ENCODE measurements at places on chromosomes 5 and 9.

GRCh38 chr9:128061275-128061960 is 5.7 kb downstream of the NAIF1 start:
- no peak for DNase-seq

- DNase-seq, result no peak
These were observed 94.0 kb downstream of the SPATA31D1 start for GRCh38 chr9:82082563-82082962.

- DNase-seq, result no peak
These were observed 111.2 kb upstream of the IL12B start for GRCh38 chr5:159441441-159441840.

GRCh38 chr5:173689737-173690360 is 73.4 kb upstream of the BOD1 start:
- no peak for DNase-seq

GRCh38 chr9:114319147-114319546 is 3.8 kb upstream of the ORM1 start:
- no peak for DNase-seq

- no peak for DNase-seq
These were observed 13.9 kb downstream of the ENC1 start for GRCh38 chr5:74626386-74627222.

GRCh38 chr5:139457653-139458306 is 4.8 kb downstream of the ECSCR start:
- no peak for DNase-seq

DNA sequence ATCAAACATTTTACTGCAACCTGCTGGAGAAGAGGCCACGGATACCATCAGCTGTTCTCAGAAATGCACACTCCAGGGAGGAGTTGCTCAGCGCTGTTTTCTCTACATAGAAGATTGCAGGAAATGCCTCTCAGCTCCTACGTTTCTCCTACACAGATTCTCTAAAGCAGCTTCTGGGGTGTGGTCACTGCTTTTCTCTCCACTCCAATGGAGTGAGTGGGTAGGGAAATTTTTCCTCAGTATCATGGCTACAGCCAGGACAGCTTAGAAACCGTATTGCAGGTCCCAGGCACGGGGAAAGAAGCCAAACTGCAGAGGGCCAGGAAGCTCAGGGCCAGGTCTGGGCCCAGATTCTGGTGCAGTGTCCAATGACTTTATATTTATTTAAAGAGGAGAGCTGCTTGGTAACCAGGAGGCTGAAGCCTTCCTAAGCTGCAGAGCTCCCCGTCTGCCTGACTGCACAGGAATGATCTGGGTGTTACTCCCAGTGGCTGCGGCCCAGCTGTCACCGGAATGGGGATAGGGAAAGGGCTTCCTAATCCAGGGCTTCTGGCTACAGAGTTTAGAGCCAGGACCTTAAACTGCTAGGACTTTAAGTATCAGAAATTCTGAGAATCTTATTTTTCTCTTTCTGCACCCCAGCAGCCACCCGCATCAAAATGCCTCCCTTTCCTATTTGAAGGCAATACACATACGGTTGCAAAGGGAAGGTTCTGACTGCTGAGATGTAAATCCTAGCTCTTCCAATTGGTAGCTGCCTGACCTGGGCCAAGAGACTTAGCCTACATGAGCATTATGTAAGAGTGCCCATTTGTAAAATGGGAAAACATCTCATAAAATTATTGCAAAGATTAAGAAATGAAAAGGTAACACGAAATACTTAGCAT is 1.4 kb upstream of the SPTAN1 start:
- no peak for DNase-seq

- DNase-seq, result no peak
These were observed 576.7 kb downstream of the LRRC70 start for GRCh38 chr5:63155310-63155631.

GRCh38 chr9:126122901-126123616 is 203.6 kb upstream of the MVB12B start:
- no peak for DNase-seq

GRCh38 chr5:23072179-23072578 is 219.0 kb upstream of the CDH12 start:
- no peak for DNase-seq

- no peak for DNase-seq
These were observed 93.7 kb upstream of the DAB2 start for GRCh38 chr5:39518516-39518915.

- no peak for DNase-seq
These were observed 103.5 kb downstream of the MVB12B start for GRCh38 chr9:126430124-126430523.

DNA sequence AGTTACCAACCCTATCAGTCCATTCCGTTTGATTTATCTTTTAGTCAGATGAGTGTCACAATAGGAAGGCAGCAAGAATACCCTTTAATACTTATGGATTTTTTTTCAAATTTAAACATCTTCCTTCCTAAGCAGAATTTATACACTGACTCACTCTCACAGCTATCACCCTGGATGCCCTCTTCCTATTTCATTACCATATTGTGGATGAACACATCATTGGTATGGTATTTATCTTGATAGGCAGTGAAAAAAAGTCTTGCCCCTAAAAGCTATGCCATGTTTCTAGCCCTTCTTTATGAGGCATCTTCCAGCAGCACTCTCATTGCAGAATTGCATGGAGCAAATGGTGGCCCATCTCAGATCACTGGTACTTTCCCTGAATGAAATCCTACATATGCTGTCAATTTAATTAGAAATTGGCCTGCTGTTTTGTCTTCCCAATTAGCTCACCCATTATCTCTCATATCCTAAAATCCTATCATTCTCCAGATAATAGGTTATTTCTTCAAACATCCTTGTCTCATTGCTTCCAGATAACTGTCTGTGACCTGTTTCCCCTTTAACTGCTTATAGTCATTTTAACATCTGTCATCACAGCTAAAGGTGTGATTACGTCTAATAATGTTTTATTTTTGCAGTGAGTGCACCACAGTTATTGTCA is 433.5 kb upstream of the POU5F2 start:
- DNase-seq, result no peak

- DNase-seq, result no peak
These were observed 262.0 kb upstream of the FBXL7 start for GRCh38 chr5:15238006-15238405.

GRCh38 chr5:40678026-40678425 is 1.7 kb upstream of the PTGER4 start:
- no peak for DNase-seq

- peak; percentile 81 for DNase-seq
These were observed 102.9 kb downstream of the LIFR start for GRCh38 chr5:38453506-38453905.

DNA sequence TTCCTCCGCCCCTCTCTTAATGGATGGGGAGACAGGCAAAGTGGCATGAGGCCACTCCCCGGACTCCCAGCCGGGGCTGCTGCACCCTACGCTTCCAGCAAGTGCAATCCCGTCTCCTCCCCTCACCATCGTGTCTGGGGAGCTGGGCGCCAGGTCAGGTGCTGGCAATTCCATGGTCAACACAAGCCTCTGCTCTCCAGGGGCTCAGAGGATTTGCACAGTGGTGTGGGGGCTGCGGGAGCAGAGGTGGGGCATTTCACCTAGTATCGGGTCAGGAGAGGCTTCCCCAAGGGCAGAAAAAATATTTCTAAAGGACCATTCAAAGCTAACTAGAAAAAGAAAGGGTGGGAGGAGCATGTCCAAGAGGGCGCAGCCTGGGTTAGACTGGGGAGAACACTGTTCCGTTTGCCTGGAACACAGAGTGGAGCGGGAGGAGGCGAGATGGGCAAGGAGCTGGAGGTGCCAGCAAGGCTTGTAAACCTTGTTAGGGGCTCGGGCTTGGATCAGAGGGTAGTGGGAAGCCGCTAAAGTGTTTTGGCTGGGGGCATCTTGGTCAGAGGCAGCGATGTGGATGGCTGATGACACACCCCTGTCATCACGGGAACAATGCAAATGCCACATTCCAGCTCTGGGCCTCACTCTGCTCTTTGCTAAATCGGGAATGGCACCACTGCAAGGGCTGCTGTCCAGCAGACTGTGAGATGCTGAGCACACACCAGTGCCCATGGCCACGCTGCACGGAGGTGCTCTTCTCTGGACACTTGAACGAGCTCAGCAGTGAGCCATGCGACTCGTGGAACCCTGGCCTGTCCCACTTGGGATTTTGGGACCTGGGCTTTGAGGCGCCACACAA is 191.7 kb downstream of the CDK5RAP2 start:
- no peak for DNase-seq

- DNase-seq, result no peak
These were observed 26.3 kb upstream of the SYNPO start for GRCh38 chr5:150613991-150614660.

GRCh38 chr5:138177941-138178515 is 402 bp downstream of the BRD8 start:
- DNase-seq, result no peak

DNA sequence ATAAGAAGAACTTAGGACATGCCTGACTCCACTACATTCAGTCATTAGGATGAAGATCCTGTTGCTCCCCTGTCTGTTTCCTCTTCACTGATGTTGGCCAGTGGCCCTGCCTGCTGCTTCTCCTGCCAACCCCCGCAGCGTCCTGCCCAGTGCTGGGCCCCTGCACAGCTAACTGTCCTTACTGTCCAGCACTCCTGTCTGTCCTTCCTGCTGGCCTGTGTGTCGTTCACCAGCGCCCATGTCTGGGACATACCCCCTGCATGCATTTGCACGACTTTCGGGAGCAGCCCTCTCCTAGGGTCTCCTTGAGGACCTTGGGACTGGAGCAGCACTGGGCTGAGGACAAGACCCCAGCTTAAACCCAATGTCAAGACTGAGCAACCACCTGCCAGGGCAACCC is 547.6 kb downstream of the BNC2 start:
- DNase-seq, result no peak

GRCh38 chr9:33919276-33919897 is 102.4 kb downstream of the UBE2R2 start:
- DNase-seq, result no peak

GRCh38 chr9:86321373-86321772 is 32.8 kb downstream of the TUT7 start:
- no peak for DNase-seq

DNA sequence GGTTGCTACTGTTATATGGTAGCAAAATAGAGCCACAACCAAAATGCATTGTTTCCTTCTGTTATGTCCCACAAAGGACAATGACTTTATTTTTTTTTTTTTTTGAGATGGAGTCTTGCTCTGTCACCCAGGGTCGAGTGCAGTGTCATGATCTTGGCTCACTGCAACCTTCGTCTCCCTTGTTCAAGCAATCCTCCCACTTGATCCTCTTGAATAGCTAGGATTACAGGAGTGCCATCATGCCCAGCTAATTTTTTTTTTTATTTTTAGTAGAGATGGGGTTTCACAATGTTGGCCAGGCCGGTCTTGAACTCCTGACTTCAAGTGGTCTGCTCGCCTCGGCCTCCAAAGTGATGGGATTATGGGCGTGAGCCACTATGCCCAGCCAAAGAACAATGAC is 527.7 kb upstream of the SGCD start:
- DNase-seq, result no peak

DNA sequence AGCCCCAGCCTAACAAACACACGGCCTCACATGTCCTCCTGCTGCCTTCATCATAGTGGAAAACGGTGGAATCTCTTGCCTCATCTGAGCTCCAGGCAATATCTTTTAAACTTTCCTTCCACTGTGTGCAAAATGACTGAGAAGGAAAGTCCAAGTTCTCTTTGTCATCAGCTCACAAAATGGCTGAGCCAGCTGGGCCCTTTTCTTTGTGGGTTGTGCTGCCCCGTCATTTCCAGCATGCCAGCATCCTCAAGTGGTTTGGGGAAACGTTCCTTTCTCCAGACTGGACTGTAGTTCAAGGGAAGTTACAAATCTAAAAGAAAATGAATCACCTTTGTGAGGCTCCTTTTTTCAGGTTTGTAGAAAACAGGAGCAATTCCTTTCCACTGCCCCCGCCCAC is 171.1 kb upstream of the FSTL4 start:
- no peak for DNase-seq

GRCh38 chr5:112396430-112396829 is 22.6 kb downstream of the EPB41L4A start:
- no peak for DNase-seq

DNA sequence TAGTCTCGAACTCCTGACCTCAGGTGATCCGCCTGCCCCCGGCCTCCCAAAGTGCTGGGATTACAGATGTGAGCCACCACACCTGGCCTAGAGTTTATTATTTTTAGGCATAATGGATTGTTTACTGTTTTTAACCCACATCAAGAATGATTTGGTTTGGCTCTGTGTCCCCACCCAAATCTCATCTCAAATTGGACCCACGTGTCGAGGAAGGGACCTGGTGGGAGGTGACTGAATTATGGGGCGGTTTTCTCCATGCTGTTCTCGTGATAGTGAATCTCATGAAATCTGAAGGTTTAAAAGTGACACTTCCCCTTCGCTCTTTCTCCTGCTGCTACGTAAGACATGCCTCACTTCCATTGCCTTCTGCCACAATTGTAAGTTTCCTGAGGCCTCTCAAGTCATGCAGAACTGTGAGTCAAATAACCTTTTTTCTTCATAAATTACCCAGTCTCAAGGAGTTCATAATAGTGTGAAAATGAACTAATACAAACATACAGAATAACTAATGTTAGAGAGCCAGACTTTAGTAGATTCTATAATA is 88.2 kb downstream of the RICTOR start:
- DNase-seq, result no peak

- DNase-seq, result no peak
These were observed 125.5 kb downstream of the GABRB2 start for GRCh38 chr5:161421067-161421466.

DNA sequence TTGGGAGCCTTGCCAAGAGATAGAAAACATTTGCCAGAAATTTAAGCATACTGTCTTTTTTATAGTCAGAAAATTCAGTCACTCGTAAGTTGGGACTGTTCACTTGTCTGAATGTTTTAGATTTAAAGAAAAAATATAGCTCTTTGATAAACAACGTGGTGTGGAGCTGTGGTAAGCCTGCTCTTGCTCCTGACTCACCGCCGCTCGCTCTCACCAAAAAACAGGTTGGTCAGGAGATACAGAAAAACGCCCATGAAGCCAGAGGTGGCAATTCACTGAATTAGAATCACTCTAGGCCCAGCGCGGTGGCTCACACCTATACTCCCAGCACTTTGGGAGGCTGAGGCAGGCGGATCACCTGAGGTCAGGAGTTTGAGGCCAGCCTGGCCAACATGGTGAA is 6.2 kb downstream of the LNPEP start:
- DNase-seq, result no peak

- DNase-seq, result peak; percentile 90
These were observed 16.0 kb downstream of the TRAF2 start for GRCh38 chr9:136902259-136902821.

Data from central memory CD4-positive, alpha-beta T cell (primary cell).